Stimulated activated CD8-positive, alpha-beta memory T cell treated with anti-CD3 and anti-CD28 coated beads, Interleukin-15, amount 100 ng/mL, for 48 hours (primary cell): ENCODE measurements at places on chromosomes 16 and 17.

GRCh38 chr17:64083563-64084085, 46.3 kb downstream of the ERN1 start:
- no peak for DNase-seq

- DNase-seq, result no peak
Observed at GRCh38 chr16:84808826-84809225, 11.0 kb upstream of the CRISPLD2 start.

- no peak for DNase-seq
Observed at GRCh38 chr17:64129515-64129764, 504 bp downstream of the ERN1 start.

- peak; percentile 99 for DNase-seq
Observed at GRCh38 chr17:76264755-76265623, at the start of gene UBALD2. TSS of gene UBALD2 (plus strand) at chr17:76265348. CDS start at chr17:76265506, 158 bp downstream.

- peak; percentile 4 for DNase-seq
Observed at GRCh38 chr16:85699628-85700027, 10.9 kb upstream of the GINS2 start.

GRCh38 chr16:15486661-15487060, 52.3 kb downstream of the BMERB1 start:
- DNase-seq, result no peak

DNA sequence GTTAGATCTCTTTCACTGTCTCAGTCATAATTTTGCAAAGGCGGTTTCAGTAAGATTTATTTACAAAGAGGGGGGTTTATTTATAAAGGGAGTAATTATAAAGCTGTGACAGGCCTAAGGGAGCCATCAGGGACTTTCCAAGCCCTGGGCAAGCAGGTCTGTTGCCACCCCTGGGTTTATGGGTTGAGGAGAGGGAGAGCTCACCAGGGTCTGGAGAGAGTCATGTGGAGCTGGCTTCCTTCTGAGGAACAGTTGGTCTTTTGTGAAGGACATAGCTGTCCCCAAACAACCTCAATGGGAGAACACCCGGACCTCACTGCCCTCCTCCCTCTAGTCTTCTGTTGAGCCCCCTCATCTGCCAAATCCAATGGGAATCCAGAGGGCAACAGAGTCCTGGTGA, 9.8 kb downstream of the ITGAM start:
- no peak for DNase-seq

GRCh38 chr17:40563220-40564052, 1.8 kb downstream of the CCR7 start:
- DNase-seq, result peak; percentile 77

- no peak for DNase-seq
Observed at GRCh38 chr17:83177611-83178532, 98.5 kb downstream of the METRNL start.

GRCh38 chr17:40559954-40560591, 5.2 kb downstream of the CCR7 start:
- DNase-seq, result peak; percentile 61

- no peak for DNase-seq
Observed at GRCh38 chr17:63039899-63040602, 74.0 kb downstream of the TANC2 start.

GRCh38 chr17:71709271-71709890, 411.4 kb upstream of the SOX9 start:
- no peak for DNase-seq

DNA sequence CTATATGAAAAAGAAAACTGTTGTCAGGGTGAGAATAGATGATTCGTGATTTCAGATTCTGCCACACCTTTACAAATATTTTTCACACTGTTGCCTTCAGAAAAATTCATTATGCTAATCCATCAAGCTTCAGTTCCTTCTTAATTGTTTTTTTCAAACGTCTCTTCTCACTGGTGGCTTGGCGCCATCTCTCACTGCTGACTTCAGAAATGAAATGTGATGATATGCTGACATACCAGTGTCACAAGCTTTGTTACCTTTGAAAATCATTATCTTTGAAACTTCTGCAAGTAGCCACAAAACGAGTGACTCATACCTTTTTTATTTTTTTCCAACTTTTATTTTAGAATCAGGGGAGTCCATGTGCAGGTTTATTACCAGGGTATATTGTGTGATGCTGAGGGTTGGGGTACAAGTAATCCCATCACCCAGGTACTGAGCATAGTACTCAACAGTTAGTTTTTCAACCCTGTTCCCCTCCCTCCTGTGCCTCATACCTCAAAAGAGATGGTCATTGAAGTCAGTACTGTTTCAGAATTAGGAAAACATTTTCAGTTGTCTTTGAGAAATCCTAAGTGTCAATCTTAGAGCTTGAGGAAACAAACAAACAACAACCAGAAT, 14.0 kb upstream of the KRT222 start:
- no peak for DNase-seq

DNA sequence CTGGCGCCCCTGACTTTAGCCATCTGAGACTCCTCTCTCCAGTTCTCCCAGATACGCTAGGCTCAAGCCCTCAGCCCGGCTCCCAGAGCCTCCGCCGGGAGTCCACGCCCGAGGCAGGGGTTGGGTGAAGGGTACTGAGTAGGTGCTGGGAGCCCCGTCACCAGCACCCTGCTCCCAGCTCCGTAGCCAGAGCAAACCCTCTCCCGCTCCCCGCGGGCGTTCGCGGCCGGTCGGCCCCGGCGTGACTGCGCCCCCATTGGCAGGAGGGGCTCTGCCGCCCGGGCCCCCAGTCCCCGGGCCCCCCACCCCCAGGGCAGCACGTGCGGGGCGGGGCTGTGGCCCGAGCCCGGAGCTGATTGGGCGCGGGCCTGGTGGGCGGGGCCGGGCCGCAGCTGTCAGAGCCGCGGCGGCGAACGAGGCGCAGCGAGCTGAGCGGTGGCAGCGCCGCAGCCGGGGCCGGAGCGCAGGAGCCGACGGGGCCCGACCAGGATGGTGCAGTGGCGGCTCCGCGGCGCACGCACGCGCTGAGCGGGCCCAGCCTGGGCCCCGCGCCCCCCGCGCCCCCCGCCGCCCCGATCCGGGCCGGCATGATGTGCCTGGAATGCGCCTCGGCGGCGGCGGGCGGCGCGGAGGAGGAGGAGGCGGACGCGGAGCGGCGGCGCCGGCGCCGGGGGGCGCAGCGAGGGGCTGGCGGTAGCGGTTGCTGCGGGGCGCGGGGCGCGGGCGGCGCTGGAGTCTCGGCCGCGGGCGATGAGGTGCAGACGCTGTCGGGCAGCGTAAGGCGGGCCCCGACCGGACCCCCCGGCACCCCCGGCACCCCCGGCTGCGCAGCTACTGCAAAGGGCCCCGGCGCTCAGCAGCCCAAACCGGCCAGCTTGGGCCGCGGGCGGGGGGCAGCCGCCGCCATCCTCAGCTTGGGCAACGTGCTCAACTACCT, at the start of gene SPNS2:
Gene SPNS2, plus strand, starts transcription at position 421 of the 937 bp plus-strand sequence. Its CDS starts 167 bp downstream, at position 588.
- DNase-seq, result peak; percentile 49

- DNase-seq, result peak; percentile 33
Observed at GRCh38 chr17:35089586-35090296, 26.2 kb upstream of the RFFL start.

DNA sequence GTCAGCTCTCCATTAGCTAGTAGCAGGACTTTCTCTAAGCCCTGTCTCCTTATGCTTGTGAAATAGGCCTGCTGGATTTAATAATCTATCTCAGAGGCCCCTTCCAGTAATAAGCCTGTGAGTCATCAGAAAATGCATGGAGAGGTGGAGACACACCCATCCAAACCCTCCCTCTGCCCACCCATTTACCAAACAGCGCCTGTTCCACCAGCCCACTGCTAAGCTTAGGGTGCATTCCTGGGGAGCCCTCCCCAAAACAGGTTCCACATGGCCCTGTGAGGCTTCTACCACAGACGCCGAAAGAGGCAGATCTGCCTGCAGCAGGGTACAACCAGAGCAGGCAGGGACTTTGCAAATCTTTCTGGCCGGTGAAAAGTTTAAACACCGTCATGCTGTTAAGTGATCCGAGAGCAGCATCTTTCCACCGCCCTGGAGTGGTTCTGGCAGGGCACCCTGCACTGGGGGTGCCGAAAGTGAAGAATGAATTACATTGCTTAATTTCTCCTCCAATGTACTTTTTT, 99.3 kb downstream of the GAS7 start:
- no peak for DNase-seq
